Common myeloid progenitor, CD34-positive (primary cell): ENCODE measurements at places on chromosomes 4 and X.

- DNase-seq = no peak
Measured at GRCh38 chrX:107551546-107551945, 76.8 kb upstream of the PRPS1 start.

GRCh38 chrX:129980001-129980401 is 2.4 kb upstream of the BCORL1 start:
- peak; percentile 33 for DNase-seq

DNA sequence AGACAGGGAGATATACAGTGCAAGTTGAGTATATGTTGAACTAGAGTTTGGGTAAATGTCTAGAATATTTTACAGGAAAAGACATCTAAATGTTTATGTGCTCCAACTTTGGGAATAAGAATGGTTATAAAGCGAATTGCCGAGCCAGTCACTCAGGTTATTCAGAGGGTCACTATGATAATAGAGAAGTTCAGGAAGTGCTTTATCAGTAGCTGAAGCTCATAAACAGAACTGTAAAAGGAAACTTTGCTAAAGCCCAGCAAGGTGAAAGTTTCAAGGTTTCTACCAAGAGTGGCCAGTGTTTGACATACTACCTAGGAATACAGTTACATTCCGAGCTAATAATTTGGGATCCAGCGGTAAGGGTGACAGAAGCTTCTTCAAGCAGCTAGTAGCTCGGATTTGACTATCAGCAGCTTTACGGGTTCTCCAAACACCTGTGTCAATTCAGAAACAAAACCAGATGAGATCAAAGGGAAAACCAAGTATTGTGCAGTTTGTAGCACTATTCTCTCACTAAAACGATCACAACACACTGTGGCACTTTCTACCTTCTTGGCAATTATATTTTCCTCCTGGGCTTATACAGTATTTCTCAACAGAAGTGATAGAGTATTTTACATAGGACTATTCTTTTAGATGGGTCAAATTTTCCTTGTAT is 17.2 kb upstream of the BCLAF3 start:
- DNase-seq = no peak

DNA sequence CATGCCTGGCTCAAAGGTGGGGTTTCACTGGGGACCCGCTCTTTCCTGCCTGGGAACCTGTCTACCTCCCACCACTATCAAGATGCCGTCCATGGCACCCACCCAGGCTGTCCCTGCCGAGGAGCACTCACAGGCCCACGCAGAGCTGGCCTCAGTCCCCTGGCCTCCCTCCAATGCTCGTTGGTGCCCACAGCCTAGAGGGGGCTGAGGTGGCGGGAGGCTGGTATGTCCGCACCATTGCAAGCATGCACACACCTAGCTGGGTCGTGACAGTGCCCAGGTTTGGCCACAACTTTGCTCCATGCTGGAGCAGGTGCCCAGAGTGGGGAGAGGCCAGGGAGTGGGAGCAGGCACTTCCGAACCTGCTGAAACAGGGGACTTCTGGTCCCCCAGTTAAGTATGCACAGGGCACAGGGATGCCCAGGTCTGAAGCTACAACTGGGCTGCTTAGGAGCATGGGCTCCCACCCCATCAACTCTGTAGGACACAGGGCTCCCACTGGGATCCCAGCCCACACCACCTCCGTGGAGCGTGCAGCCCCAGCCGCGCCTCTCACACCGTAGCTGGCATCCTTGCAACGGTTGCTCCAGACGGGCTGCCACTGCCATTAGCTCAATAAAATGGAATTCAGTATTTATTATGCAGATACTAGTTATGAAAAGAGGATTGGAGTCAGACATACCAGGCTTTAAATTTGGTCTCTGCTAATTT is 1376.1 kb upstream of the TENM3 start:
- DNase-seq = no peak
